Glutamatergic neuron (in vitro differentiated cells): ENCODE measurements at places on chromosomes 6 and 20.

- peak; percentile 35 for DNase-seq
These were observed 43.4 kb upstream of the TFAP2A start for GRCh38 chr6:10458287-10458686.

- no peak for DNase-seq
These were observed 40.4 kb downstream of the FAM184A start for GRCh38 chr6:119037941-119038623.

DNA sequence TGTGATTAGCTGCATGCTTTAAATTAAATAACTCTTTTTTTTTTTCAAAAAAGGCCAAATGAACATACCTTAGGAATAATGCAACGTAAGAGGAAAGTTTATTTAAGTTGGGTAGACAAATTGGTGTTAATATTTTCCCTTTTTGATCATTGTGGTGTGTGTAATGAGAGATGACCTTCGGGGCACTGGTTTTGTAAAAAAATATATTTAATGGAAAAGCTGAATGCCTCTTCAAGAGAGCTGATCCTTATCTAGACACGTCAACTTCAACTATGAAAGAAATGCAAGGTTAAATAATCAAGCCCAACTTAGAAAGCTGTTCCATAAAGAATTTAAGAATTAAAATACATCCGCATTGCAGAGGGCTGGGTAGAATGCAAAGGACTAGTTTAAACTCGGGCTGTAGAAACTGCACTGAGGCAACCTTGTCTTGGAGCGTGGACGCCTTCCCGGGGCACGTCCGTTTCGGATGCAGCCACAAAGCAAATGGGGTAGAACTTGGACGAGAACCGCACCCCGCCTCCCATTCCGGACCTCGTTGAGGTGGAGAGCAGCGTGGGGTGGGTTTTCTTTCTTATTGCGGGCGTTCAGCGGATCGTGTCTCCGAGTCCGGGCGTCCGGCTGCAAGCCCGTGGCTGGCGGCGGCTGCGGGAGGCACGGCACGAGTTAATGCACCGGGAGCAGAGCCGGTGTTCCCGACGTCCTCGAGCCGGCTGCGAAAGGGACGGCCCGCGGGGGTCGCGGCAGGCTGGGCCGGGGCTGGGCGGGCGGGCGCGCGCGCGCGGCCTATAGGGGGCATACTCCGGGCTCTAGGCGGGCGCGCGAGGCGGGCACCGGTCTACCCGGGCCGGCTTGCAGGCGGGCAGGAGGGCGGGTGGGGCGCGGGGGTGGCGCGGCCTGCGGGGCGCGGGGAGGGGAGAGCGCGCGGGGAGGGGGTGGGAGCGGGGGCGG is 1.9 kb downstream of the JARID2 start:
- DNase-seq: peak; percentile 77

DNA sequence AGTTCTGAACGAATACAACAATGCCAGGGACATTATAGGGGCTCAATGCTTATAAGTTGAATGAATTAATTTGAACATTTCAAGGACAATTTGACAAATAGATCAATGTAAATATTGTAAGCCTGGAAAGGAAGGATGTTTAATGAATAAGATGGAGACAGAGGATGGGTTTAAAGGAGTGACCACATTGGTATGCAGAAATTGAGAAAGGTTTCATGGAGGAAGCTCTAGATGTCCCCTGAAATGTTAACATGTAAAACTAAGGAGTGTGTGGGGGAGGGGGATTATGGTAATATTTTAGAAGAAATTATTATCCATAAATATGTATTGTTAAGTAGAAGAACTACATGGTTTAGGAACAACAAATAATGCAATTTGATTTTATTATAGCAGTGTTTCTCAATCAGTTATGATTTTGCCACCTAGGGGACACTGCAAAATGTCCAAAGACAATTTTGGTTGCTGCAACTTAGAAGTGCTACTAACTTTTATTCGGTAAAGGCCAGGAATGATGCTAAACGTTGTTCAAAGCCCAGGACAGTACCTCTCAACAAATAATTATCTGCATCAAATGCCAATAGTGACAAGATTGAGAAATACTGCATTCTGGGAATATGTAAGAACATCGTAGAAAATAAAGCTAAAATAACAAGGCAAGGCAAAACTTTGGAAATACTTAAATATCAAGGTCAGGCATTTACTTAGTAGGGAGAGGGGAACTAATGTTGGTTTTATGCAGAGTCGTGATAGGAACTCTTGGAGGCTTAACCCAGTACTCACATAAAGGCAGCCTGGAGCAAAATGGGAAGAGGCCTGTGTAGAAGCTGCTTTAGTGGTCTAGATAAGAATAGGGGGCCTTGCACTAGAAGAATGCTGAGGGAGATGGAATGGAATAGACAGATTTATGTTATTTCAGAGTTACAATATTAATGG is 686.9 kb upstream of the CITED2 start:
- DNase-seq: no peak

GRCh38 chr6:33441457-33441856 is 12.9 kb upstream of the ZBTB9 start:
- no peak for DNase-seq

DNA sequence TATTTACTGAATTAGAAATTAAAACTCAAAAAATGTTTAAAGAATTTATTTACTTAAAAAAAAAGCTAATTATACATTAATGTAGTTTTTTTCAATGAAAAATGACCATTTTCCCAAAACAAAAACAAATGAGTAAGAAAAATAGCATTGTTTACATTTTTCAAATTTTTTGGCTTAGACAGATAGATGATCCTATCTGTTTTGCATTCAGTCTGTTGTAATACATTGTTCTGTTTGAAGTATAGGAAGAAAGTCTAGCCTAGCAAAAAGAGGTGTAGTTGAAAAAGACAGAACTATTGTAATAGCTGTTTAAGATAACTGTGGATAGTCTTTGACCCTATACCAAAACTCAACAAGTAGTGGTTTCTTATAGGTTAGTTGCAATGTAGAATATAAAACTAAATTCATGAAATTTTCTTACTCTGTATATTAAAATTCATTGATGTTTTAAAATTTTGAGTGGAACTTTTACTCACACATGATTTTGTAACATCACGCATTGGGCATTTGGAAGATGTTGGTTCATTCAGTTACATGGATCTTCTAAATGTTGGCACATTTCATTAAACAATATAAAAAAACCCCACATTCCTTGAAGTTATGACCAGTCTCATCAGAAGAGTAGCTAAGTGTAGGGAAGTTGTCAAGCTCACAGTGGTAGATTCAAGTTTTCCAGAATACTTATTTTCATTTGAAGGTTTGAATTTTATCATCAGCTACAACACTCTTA is 62.0 kb downstream of the KCNS1 start:
- DNase-seq: no peak

DNA sequence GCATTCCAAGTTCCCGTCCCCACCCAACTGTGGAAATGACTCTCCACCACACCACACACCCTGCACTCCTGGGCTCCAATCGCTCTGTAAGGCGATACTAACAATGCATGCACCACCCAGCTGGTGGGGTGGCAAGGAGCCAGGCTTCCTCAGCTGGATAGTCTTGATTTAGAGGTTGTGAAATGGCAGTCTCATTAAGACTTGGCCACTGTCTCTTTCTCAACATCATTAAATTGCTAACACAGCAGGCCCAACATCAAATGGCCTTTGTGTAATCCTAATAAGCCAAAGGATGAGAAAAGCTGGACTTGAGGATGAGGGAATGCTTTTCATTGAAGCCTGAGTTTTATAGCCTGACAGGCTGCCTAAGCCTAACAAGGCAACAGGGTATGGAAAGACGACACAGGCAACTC is 223.7 kb downstream of the GMDS start:
- no peak for DNase-seq

DNA sequence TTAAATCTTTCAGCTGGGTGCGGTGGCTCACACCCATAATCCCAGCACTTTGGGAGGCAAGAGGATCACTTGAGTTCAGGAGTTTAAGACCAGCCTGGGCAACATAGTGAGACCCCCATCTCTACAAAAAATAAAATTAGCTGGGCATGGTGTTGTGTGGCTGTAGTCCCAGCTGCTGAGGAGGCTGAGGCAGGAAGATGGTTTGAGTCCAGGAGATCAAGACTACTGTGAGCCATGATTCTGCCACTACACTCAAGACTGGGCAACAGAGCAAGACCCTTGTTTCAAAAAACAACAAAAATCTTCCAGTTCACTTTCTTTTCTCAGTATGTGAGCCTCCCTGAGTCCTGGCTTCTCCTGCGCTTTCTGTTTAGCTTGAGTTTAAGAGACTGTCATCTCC is 7.9 kb downstream of the SDHAF4 start:
- no peak for DNase-seq

- DNase-seq: peak; percentile 82
These were observed 7.8 kb downstream of the FOXF2 start for GRCh38 chr6:1396952-1397868.

- no peak for DNase-seq
These were observed 5.4 kb upstream of the ZNFX1 start for GRCh38 chr20:49283176-49283702.

- DNase-seq: no peak
These were observed 65.4 kb upstream of the FBXL4 start for GRCh38 chr6:99013145-99013544.

DNA sequence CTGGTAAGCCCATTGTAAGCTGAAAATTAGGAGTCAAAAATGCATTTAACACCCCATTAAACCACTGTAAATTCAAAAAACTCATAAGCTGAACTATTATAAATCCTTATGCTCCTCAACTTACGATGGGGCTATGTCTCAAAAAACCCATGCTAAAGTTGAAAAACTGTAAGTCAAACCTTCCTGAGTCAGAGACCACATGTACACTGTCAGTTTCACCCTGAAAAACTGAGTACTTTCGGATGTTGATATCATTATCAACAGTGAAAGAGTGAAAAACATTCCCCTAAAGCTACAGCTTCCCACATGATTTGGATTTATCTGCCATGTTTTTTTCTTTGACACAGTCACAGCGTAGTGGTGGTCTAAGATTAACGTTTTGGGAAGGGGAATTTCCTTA is 14.2 kb downstream of the RAB23 start:
- no peak for DNase-seq

DNA sequence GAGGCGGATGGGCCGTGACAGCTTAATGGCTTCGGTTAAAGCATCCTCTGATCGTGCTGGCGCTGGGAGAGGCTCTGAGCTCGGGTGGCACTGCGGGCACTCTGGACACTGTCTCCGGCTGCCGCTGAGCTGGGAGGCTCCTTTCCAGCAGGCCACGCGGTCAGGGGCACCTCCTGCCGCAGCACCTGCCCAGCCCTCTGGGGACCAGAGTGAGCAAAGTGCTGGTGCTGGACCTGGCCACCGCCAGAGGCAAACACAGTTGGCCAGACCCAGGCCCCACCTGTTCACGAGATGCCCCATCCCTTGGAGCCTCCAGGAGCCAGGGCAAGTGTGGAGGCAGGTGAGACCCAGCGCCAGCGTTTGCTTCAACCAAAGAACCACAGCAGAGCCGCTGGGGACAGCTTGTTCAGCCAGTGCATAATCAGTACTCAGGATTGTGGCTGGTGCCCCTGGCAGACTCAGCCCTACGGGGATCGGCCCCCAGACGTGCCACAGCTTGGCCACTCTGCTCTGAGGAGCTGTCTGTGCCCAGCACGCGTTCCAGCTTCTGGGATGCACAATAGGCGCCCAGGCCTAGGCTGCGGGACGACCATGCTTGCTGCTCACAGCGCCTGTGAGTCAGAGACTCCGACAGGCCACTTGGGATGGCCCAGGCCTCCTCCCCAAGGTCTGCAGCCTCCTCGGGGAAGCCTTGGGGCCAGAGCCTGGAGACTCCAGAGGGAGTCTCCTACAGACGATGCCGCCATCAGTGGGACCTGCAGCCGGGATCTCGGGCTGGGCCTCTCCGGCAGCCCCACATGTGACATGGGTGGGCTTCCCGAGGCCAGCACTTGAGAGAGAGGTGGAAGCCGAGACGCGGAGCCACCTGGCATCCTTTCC is 38.2 kb upstream of the SLCO4A1 start:
- no peak for DNase-seq

GRCh38 chr20:34824806-34825529 is 483 bp downstream of the NCOA6 start:
- DNase-seq: peak; percentile 81

DNA sequence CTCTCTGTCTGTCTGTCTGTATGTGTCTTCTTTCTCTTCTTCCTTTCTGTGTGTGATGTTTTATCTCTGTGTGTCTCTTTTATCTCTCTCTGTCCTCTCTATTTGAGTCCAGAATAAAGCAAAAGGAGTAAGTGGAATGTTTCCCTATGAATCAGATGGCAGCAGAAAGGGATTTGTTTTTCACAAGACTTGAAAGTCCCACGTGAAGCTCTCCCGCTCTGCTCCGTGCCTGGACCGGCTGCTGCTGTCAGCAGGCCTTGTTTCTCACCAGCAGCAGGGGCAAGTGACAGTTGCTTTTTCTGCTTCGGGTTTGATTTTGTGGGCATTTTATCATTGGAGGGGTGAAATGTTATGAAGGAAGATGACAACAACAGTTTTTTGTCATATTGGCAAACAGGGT is 212.7 kb downstream of the PACRG start:
- DNase-seq: no peak

- DNase-seq: no peak
These were observed 215.7 kb upstream of the CST7 start for GRCh38 chr20:24733416-24733815.

- DNase-seq: no peak
These were observed 289.4 kb upstream of the STXBP5 start for GRCh38 chr6:146914489-146915483.

- no peak for DNase-seq
These were observed 62.7 kb downstream of the SLX4IP start for GRCh38 chr20:10497791-10498190.

DNA sequence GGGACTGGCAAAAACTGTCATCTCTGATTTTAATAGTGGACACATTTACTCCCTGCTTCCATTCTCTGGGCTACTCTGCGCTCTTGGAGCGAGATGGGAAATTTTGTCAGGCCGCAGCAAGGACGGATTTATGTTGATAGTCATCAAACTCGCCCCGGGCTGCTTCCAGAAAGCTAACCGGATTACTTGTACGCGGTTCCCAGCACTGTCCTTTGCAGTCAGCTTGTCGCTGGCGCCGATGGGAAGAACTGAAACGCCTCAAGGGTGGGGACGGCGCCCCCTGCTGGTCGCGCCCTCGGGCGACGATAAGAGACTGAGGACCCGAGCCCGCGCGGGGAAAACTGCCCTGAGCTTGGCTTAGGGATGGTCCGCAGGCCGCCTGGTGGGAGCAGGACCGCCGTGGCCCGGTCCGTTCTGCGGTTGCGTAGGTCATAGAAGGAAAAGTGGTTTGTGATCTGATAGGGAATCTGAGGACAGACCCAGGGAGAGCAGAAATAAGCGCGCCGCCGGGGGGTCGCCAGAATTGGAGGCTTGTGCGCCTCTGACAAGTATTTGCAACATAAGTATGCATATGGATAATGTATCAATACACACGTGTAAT is 984 bp upstream of the ABT1 start:
- peak; percentile 96 for DNase-seq

DNA sequence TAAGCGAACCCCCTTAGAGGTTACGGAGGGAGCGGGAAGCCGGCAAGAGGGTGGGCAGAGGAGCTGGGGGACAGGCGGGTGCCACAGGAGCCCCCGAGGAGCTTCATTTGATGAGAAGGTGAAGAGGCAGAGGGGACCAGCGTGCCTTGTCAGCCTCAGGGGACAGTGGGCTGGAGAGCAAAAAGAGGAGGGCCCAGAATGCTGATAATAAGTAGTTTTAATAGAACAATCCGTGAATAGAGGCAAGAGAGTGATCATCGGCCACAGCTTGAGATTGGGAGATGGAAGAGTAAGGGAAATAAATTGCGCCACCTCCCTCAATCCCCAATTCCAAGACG is 1.3 kb downstream of the COL19A1 start:
- no peak for DNase-seq

GRCh38 chr20:21559305-21559704 is 45.4 kb upstream of the NKX2-2 start:
- no peak for DNase-seq

GRCh38 chr20:45611054-45611453 is 18.5 kb upstream of the WFDC10A start:
- DNase-seq: no peak

- DNase-seq: no peak
These were observed 35.1 kb downstream of the SYNJ2 start for GRCh38 chr6:158016571-158017383.
